ENCODE measurements at places on chromosomes 3 and 15. TPM values are rescaled to one million over a fixed set of nuclear protein-coding genes. Genes with fewer than 3 reads are reported as not detected.

Gene RGMA
- total RNA-seq = 3.1 TPM

Gene FXR1
- 197 TPM for total RNA-seq

Gene FBXL22
- 0.28 TPM for total RNA-seq

Gene GPD1L
- total RNA-seq = 13.7 TPM

Gene PGBD4
- 2.4 TPM for total RNA-seq

Gene TMEM212
- total RNA-seq = not detected

Gene CYP8B1
- total RNA-seq = not detected

Gene OSTN
- total RNA-seq = not detected

Gene PPP1R14D
- total RNA-seq = not detected

Gene INSYN1
- 1.7 TPM for total RNA-seq

Gene DPPA2
- not detected for total RNA-seq

Gene FGD5
- total RNA-seq = under 0.01 TPM

Gene FSIP1
- total RNA-seq = 38.4 TPM

Gene CKMT1A
- 21.5 TPM for total RNA-seq

Gene ZKSCAN7
- total RNA-seq = 7.8 TPM

Gene ST8SIA2
- total RNA-seq = not detected

All from nasal cavity respiratory epithelium epithelial cell of viscerocranial mucosa (primary cell).